Stimulated activated CD8-positive, alpha-beta memory T cell treated with anti-CD3 and anti-CD28 coated beads, Interleukin-2, amount 100 ng/mL, for 1 hour (primary cell): ENCODE measurements at places on chromosomes 1 and 21.
A peak's percentile ranks its signal among the peaks of the same experiment; 100 is the strongest.

DNA sequence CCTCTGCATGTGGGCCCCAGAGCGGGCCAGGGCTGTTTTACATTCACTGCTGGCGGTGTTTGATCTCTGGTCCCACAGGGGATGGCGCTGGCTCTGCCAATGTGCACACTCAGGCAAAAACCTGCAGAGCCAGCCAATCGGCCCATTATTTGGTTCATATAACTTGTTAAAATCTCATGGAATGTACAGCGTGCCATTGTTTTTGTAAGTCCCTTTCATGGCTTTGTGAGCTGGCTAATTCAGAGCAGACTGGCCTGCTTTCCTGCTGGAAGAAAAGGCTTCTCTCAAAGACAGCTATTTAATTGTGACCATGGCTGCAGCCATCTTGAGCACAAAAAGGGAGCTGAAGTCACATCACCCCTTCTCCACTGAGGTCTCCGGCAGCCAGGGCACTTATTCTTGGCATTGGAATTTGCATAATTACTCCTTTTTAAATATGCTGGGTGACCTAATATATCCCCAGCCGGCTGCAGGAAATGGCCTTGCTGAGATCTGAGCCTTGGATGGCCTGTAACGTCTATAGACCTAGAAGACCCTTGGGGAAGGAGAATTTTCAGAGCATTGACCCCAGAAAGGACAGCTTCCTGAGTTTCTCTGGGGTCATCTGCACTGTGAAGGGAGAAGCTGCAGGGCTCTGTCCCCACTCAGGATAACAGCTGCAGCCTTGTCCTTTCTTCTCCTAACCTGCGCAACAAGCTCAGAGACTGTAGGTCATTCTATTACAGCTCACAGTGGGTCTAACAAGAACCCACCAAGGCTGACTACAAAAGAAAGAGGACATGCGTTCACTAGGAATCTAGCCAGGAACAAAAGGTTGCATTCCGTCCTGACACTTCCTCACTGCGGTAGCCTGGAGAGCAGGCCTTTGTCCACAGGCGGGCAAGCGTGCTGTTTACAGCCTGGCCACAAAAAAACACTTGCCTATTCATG lies 45.8 kb downstream of the BCAR3 start:
- no peak for DNase-seq

- no peak for DNase-seq
Observed at GRCh38 chr21:41121785-41122415, 46.1 kb upstream of the BACE2 start.

DNA sequence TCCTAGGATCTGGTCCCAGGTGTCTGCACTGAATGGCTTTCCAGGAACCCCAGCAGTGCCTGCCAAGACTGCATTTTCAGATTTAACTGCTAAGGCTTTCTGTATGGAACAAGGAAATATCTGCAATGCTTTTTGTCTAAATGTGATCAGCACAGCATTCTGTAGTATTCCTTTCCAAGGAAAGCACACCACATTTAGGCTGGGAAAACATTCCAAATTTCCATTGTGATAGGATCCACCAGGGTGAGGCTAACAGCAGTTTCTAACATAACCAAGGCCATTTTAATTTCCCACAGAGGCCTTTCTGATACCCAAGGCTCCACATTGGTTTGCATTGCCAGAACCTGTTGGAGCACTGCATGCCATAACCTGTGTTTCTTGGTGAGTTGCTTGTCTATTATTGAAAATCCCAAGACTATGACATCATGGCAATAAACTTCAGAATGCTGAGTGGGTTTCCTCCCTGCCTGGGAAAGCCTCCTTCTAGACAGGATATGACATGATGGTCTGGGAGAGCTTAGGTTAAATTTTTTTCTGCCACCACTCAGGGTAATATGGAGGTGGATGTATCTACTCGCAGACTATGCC lies 23.3 kb upstream of the PTGFRN start:
- no peak for DNase-seq

GRCh38 chr1:244050835-244051444 lies at the start of gene ZBTB18:
Gene ZBTB18 (plus strand): TSS chr1:244051283. CDS start chr1:244051432, 149 bp downstream.
- no peak for DNase-seq

GRCh38 chr1:226875641-226876295 lies 5.4 kb downstream of the PSEN2 start:
- no peak for DNase-seq

DNA sequence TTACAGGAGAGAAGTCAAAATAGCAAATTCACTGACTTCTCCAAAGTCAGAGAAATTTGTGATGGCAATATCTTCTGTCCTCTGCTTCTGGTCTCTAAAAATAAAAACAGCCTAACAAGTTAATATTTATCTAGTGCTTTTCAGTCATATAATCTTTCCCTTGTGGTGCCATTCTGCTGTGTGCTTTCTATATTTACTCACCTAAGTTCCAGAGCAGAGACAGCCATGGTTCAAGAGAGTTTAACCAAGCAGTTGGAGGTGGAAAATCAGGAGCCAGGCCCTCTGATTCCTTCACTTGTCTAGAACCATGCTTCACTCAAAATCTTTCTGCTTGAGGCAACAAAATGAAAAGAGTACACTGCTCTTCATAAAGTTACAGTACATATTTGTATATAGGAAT lies 39.3 kb downstream of the BRINP2 start:
- no peak for DNase-seq

- DNase-seq = no peak
Observed at GRCh38 chr1:11550664-11551283, 71.8 kb downstream of the DISP3 start.

DNA sequence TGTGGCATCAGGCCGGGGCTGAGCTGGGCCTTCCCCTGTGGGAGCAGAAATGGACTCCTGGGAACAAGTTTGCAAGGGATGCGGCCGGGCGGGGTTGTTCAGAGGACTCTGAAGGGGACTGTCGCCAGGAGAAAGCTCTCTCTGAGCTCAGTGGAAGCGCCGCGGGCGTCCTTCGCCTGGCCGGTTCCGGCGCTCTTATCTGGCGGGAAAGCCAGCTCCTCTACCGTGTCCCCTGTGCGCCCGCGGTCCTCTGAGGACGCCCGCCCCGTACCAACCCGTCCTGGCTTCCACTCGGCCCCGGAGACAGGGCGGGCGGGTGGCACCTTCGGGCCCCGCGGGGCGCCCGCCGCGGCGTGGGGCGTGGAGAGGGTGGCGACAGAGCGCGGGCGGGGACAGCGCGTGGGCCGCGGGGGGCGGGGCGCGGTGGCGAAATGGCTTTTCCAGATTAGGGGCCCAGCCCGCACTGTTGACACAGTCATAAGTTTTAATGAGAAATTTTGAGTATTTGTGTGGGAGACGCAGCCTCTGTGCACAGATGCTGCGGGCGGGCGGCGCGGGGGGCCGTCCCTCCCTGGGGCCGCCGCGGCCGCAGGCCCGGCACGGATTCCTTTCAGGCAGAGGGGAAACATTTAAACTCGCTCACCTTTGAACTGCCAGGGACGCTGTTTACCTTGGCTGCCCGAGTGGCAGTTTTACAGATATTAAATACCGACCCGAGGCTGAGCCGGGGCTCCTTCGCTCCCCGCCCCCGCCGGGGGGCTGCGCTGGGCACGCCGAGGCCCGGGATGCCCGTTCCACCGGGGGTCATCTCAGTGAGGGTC lies 70.2 kb downstream of the FOXD2 start:
- no peak for DNase-seq

GRCh38 chr1:64482128-64482527 lies 12.2 kb downstream of the CACHD1 start:
- no peak for DNase-seq

DNA sequence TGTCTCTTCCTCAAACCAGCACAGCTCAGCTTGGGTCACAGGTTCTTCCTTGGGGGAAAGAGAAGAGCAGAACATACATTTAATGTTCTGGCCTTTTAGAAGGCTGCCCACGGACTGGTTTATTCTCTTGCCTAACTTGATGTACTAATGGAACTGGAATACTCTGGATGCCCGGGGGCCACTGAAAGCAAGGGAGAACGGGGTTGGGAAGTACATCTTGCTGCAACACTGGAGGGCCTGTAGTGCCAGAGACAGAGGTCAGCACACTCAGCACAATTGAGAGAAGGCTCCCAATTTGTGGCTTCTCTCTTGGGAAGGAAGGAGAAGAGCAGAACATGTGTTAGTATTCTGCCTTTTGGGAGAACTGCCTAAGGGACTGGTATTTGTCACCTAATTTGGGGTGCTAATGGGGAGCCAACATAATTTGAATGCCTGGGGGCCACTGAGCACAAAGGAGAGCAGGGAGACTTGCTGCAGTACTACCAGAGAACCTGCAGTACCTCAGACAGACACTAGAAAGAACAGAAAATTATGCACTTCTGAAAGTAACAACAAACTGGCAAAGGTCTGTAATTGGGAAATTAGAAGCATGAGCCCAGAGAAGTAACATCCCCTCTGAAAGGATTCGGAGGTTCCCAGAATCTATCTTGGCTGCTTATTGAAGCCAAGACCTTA lies 14.1 kb downstream of the ZNF691 start:
- DNase-seq = no peak

DNA sequence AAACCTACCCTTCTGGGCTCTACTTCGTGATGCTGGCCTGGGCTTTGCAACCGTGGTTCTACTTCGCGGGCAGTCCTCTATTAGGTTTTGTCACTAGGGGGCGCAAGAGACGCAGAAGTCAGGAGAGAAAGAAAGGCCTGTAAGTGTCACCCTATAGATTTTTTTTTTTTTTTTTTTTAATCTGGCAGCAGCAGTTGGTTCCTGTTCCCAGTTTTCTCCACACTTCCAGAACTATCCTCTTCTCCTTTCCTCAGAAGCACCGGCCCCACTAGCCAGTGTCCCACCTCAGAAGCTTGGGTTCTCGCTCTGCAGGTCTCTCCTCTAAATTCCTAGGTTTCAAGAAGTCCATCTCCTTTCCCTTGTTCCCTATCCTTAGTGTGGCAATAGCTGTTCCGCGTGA lies 9.1 kb upstream of the LCE2D start:
- DNase-seq = no peak

DNA sequence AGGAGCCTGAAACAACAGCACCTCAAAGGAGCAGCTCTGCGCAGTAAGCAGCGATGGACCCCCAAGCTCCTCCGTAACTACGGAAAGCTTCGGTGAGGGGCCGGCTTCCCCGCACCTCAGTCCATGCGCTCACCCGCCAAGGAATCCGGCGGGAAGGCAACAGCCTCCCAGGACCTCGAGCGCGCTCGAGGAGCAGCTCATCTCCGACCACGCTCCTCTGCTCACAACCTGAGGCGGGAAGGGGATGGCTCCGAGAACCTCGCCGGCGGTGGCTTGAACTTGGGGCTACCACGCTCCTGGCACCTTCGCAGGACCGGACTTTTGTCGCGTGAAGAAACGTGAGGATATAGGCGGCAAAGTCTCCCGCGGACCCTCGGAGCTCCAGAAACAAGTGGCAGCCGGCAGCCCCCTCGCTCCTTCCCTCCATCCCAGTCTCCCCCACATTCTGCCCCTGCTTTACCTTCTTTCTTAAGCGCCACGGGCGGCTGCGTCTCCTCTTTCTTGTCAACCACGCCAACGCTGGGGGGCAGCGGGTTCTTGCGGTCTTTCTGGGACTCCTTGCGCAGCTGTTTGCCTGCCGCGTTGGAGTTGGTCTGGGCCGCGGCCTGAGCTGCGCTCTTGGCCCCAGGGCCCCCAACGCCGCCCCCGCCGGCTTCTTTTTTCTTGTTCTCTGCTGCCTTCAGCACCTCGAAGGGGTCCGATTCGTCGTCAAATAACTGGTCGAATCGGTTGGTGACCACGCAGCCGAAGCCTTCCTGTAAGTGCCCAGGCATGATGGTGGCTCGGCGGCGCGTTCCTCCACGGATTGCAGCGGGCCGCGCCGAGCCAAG lies 459 bp downstream of the SERBP1 start:
- peak; percentile 1 for DNase-seq

DNA sequence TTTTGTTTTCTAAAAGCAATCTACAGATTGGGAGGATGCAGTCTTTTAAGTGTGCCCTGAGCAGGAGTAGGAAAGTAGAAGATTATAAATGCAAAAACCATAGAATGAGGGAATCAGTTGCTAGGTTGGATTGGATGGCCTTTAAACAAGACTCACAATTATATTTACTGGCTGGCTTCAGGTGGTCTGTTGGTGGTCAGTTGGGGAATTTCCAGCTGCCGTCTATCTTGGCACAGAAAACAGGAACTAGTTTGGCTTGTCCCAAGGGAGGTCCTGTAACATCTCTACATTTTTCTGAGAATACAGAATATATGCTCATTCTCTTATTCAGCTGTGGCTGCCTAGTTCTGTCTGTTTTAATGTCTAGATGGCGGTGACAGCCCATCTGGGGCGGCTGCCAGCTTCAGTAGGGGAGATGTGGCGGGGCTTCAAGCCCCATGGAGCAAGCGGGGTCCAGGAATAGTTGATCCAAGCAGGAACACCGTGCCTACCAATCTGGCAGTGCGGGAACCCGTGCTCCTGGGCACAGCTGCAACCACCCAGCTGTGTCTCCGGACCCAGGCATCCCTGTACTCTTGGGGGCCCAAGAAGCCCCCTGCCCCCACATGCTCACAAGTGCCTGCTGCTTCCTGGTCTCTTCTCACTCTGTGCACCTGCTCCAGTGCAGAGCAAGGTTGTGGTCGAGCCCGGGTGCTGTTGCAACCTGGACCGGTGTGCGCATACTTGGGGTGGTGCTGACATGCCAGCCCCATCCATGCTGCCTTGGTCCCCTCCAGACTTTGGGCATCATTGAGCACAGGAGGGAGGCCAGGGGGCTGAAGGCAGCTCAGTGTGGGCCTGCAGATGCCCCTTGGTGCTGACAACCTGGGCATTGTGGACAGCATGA lies 1182.6 kb downstream of the AMY1C start:
- no peak for DNase-seq

GRCh38 chr21:41090981-41091380 lies 77.0 kb upstream of the BACE2 start:
- no peak for DNase-seq

DNA sequence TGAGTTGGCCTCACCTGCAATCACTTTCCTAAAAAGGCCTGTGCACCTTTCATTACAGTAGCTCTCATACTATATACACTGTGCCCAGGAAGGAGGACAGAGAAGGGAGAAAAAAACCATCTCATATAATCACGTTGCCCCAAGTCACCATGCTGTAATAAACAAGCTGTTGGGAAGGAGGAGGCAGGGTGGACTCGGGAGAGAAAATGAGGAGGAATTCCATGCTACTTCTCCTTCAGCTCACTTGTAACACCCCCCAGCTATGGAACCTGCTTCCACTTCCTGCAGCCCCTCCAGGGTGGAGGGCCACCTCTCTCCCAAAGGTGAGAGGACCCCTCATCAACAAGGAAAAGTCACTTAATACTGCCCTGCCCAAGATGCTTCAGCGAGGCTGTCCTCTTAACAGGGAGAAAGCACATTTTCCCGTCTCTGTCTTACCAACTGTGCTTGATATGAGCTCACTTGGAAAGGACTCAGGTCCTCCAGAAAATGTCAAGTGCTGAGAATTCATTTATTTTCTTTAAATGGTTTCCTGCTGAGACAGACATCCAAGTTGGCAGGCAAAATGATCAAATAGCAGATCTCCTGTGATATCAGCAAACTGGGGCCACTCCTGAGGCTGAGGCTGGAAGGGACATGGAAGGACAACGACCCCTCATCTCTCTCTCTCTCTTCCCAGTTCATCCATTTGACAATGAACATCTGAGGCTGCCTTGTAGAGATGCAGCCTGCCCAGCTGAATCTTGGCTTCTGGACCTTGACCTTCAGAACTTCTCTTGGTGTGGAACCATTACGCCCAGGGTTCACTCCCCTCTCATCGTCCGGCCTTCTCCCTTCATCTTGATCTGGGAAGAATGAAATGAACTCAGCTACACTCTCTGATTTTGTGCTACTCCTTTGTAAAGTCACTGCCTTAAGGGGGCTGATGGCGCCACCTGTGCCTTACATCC lies 54.0 kb downstream of the CAPN9 start:
- DNase-seq = no peak
